ENCODE measurements at places on chromosomes 4 and X. TPM values are rescaled to one million over a fixed set of nuclear protein-coding genes. Genes with fewer than 3 reads are reported as not detected.

DNA sequence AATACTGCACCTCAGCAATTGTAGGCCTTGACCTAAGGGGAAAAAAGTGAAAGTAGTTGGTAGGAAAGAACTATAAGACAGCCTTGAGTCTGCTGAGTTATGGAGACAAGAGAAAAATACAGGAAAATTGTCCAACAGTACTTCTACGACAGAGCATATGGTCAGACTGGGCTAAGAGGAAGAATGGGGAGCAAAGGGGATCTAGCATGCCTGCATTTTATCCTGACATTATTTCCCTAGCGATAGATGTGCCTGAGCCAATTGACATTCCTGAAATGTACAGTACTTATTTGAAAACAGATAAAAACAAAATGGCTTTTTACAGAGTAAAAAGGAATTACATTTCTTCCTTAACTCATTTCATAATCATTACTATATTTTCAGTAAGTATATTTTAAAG, 22.2 kb downstream of the GUCY1A1 start:
- DNase-seq, result no peak

Gene ETNPPL
- total RNA-seq, result not detected

DNA sequence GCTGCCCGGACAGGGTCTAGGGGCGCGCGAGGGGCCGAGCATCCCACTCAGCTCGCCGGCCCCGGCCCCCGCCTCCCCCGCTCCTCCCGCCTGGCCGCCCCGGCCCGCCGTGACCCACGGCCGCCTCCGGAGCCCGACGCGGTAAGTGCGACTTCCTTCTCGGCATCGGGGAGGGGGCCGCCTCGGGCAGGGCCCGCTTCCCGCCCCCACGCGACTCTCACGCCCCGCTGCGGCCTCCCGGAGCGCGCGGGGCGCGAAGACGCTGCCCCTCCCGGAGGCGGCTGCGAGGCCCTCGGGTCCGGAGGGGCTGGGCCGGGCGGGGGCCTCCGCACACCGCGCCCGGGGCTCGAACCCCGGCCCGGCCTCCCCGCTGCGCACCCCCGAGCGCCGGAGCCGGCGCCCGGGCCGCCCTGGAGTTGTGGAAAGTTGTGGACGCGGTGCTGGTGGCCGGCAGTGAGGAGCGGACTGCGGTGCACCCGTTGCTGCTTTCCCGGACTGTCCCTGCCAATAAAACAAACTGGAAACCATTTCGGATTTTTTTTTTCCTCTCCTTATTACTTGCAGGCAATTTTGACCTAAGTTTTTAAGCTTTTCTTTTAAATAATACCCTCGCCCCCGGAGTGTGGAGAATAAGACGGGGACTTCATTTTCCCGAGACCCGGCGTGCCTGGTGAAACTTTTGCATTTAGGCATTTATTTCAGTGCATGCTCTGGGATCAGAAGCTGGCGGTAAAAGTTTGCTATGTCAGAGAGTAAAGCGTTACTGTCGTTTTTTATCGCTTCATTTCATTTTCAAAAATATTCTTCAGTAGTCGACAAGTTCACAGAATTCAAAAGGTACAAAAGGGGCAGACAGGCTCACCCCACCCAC, 13.0 kb upstream of the TMEM156 start:
- DNase-seq, result no peak

DNA sequence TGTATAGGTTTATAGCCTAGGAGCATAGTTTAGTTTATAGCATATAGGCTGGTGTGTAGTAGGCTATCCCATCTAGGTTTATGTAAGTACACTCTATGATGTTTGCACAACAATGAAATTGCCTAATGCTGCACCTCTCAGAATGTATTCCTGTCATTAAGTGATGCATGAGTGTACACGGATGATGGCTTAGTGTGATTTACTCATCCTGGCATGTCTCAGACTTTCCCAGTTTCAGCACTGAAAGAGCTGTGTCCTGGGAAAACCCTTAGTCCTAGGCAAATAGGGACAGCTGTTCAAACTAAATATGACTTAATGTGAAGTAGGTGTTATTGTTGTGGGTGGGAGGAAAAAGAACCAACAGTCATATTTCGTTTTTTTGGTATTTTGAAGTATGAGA, 264.9 kb upstream of the MAGEB18 start:
- peak; percentile 45 for DNase-seq

GRCh38 chrX:18983666-18984380, at the start of gene PHKA2:
Gene PHKA2 (minus strand): TSS chrX:18984114. CDS start chrX:18983932, 182 bp downstream.
- peak; percentile 44 for DNase-seq

GRCh38 chrX:33336783-33337182, 125.4 kb upstream of the DMD start:
- DNase-seq, result peak; percentile 39

GRCh38 chrX:56314334-56314733, 82.2 kb downstream of the KLF8 start:
- DNase-seq, result no peak

GRCh38 chrX:118152721-118153120, 36.1 kb upstream of the KLHL13 start:
- DNase-seq, result no peak

Gene HERC5
- total RNA-seq, result 3.3 TPM

Gene SUPT20HL1
- total RNA-seq, result not detected

DNA sequence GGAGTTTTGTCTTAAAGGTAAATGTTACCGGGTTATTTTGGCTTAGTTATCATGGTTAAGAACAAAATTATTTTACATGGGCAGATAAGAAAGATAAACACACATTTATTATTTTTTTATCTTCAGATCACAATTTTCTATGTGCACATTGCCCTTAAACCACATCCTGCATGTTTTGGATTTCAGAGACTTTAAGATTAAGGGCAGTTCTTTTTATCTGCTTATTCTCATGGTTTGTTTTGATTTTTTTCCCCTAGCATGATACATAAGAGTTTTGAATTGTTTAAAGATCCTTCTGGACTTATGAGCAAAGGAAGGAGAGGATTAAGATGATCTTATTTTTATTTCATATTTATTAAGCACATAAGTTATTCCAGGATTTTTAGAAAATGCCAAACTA, 190.1 kb upstream of the BMP3 start:
- no peak for DNase-seq

Gene NUP62CL
- not detected for total RNA-seq

DNA sequence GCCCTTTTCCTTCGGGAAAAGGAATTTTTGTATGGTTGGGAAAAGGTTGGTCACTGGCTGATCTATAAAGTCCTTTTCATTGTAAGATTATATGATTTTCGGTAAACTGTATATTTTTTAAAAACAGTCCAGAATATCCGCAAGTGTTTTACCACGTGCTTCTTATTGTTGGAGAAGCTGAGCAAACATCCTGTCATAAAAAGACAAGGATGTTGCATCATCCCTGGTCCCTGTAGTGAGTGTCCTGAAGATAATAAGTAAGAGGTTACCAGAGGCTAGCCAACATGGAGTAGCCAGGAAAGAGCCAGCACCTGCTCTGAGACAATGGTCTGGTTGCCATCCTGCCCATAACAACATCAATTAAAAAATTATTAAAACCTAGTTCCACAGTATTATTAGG, 5.1 kb downstream of the CXCL9 start:
- no peak for DNase-seq

GRCh38 chr4:754221-755120, 48.8 kb downstream of the PCGF3 start:
- DNase-seq, result no peak

Gene GSPT2
- total RNA-seq, result 7.1 TPM

Gene ABCG2
- total RNA-seq, result 1.3 TPM

- no peak for DNase-seq
Measured at GRCh38 chr4:140559696-140560095, 9.1 kb downstream of the UCP1 start.

DNA sequence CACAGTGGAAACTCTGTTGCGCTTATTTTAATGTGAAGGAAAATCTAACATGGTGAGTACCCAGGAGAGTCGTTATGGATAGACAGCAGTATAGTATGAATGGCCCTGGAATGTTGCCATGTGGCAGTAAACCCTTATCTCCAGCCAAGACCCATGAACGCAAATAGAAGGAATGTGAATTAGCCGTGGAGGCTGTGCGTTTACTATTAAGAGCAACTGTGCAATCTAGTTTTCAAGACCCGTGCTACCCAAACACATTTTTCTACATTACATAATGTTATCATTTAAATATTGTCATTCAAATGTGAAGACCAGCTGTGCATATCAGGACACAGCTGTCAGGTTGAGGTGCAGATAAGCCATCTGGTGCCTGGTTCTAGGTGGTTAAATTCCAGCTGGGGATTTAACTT, 13.3 kb upstream of the AGA start:
- peak; percentile 76 for DNase-seq

GRCh38 chr4:173486714-173487392, 43.2 kb downstream of the HAND2 start:
- no peak for DNase-seq

Gene GALNTL6
- under 0.01 TPM for total RNA-seq

DNA sequence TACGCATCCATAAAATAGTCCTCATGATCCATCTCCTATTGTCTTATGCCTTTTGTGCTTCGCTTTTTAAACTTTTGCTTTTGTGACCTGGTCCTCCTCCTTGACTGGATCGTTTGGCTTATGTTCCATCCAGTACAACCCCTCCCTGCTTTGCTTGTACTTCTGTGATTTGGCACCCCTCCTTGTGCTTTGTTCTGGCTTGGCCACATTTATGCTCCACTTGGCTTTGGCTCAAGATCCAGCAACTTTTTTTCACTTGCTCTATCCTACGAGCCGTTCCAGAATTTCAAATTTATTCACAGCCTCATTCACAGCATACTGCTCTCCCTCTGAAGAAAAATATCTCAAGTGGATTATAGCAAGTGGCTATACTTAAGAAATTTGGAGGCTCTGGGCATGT, 28.0 kb upstream of the GLRA2 start:
- DNase-seq, result no peak

DNA sequence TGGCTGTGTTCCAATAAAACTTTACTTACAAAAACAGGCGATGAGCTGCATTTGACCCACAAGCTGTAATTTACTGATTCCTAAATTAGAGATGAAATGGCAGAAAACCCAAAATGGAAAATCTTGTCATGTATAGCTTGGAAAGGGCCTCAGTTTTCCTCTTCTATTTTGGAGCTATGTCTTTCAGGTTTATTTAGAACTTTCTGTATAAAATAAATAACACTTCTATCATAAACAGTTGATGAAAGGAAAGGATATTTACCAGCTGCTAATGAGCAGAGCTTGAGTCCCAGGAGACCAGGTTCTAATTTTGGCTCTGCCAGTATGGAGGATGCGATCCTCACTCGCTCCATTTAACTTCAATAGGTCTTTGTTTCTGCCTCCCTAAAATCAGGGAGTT, 213.5 kb downstream of the LDB2 start:
- DNase-seq, result no peak

DNA sequence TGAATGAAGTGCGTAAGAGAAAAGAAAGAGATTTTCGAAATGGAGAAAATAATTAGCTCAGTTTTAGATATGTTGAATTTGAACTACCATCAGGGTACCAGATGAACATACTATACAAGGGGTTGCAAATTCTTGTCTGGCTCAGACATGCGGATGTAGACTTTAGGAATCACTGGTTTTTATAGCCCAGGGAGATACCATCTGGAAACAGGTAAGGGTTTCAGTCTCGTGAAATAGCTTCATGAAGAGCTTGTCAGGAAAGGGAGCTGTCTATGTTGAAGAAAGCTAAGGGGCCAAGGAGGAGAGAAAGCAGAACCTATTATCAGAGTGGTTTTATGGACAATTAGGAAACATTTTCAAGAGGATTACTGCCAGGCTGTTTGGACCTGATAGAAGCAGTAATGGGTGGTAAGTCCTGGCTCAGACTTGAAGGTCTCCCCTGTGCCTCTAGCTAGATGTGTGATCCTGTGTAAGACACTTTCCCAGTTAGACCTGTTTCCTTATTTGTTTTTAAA, 6.7 kb downstream of the RAB9A start:
- DNase-seq, result no peak

Gene SYTL5
- 1.5 TPM for total RNA-seq

DNA sequence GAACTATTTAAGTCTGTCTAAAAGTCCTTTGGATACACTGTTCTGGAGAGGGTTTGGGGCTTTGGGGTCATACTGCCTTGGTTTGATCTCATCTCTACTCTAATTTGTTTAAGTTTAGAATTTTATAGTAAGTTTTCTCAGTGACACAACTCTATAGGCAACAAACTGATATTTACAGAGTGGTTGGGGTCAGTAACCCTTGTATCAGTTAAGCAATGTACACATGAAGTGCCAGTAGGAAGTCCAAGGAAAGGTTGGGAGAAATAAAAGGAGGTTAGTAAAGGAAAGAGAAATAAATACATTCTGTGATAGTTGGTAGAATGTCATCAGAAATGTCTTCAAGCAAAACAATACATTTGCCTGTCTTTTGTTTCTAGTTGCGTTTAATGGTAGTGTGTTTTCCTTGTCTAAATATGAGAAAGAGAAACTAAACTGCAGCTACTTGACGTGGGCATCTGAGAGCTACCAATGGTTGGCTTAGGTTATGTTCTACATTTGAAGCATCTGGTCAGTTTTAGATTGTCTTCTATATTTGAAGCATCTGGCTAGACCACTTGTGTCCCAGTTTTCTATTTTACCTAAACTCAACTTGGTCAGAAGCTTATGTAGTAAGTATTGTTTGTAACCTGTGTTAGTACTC, 6.9 kb downstream of the ATP7A start:
- DNase-seq, result no peak

- DNase-seq, result no peak
Measured at GRCh38 chr4:1169171-1169671, 3.2 kb downstream of the SPON2 start.

GRCh38 chrX:56783996-56784620, 55.1 kb downstream of the NBDY start:
- no peak for DNase-seq

- peak; percentile 75 for DNase-seq
Measured at GRCh38 chr4:163536091-163536490, 41.6 kb downstream of the TMA16 start.

GRCh38 chr4:94758141-94758699, 465 bp downstream of the BMPR1B start:
- no peak for DNase-seq

- DNase-seq, result peak; percentile 34
Measured at GRCh38 chr4:98609934-98610333, 48.5 kb downstream of the TSPAN5 start.

- DNase-seq, result no peak
Measured at GRCh38 chrX:154819771-154820341, 14.6 kb upstream of the MPP1 start.

GRCh38 chr4:7699031-7699430, 240.6 kb downstream of the AFAP1 start:
- DNase-seq, result peak; percentile 96

Gene CCDC110
- 2.0 TPM for total RNA-seq

- no peak for DNase-seq
Measured at GRCh38 chr4:104063341-104063740, 343.6 kb upstream of the TACR3 start.

GRCh38 chrX:25998687-25999086, 139.5 kb upstream of the MAGEB18 start:
- DNase-seq, result no peak

- DNase-seq, result no peak
Measured at GRCh38 chr4:40124690-40125089, 68.0 kb downstream of the N4BP2 start.
